ENCODE measurements at places on chromosomes 3 and 15.
A peak's percentile ranks its signal among the peaks of the same experiment; 100 is the strongest.

- DNase-seq = no peak
Measured at GRCh38 chr3:145971186-145971585, 189.8 kb downstream of the PLOD2 start.

DNA sequence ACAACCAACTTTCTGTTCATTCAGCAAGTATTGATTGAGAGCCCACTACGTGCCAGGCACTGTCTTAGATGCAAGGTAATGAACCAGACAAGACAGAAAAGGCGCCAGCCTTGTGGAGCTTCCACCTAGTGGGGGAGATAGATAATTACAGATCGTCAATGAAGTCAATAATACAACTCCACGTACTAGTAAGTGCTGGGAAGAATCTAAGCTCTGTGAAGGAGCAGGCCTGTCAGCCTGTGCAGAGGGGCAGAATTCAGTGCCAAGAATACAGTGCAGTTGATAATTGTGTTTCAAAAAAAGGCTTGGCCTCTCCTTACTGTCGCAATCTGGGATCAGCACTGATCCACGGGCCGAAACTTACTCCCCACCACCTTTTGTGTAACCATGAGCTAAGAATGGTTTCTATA is 186.3 kb downstream of the FEZF2 start:
- DNase-seq = no peak

DNA sequence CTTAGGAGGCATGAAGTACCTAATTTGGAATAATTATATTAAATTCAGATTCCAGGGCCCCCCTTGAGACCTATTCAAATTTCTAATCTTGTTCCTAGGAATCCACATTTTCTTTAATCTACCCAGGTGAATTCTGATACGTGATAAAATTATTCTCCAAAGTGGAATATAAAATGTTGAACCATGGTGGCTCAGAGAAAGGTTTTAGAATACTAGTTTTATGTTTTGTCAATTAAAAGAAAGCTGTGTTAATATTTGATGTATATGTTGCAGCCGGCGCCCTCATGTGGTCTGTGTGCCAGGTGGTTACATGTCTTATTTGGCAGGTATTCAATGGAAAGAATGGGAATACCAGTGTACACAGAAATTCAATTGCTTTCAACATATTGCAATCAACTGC is 321.8 kb downstream of the FEZF2 start:
- DNase-seq = no peak

GRCh38 chr3:49098429-49098828 is 4.6 kb upstream of the QRICH1 start:
- no peak for DNase-seq

DNA sequence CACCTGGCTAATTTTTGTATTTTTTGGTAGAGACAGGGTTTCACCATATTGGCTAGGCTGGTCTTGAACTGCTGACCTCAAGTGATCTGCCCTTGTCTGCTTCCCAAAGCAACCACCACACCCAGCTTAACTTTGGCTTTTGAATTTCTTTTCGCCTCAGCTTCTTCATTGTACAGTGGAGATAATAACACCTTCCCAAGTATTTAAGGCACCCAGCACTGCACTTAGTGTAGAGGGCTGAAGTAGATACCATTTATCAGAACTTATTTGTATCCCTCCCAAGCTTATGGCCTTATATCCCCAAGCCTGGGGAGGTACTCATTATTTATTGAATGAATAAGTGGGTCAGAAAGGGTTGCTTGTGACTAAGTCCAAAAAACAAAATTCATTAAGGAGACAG is 2.3 kb downstream of the SQOR start:
- DNase-seq = no peak

GRCh38 chr15:76147906-76148570 is 88.3 kb downstream of the TMEM266 start:
- DNase-seq = peak; percentile 73

- no peak for DNase-seq
Measured at GRCh38 chr3:186843039-186843432, 526 bp downstream of the ADIPOQ start.

GRCh38 chr3:74295479-74295878 is 319.0 kb downstream of the CNTN3 start:
- DNase-seq = no peak

DNA sequence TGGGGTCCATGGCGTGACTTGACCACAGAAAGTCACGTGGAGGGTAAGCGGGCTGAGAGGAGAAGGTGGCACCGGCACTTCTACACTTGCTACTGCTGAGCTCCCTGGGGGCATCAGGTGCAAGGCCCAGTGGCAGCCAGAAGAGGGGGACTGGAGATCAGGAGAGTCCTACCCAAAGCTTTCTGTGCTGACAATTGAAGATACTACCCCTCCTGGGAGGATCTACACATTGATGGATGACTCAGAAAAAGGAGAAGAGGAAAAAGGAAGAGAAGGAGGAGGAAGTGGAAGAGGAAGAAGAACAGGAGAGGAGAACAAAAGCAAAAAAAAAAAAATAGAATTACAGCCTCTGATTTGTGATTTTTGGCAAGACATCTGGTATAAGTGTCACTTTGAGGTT is 41.2 kb downstream of the MYO5C start:
- no peak for DNase-seq

- no peak for DNase-seq
Measured at GRCh38 chr3:157347577-157348303, 88.9 kb upstream of the PTX3 start.

GRCh38 chr3:12506201-12506709 is 22.0 kb downstream of the TSEN2 start:
- no peak for DNase-seq

- no peak for DNase-seq
Measured at GRCh38 chr15:31032961-31033371, 41.5 kb upstream of the MTMR10 start.

- no peak for DNase-seq
Measured at GRCh38 chr3:127413318-127413673, 125.5 kb upstream of the PRR20G start.

- peak; percentile 42 for DNase-seq
Measured at GRCh38 chr3:161423911-161424522, 52.7 kb upstream of the SPTSSB start.

DNA sequence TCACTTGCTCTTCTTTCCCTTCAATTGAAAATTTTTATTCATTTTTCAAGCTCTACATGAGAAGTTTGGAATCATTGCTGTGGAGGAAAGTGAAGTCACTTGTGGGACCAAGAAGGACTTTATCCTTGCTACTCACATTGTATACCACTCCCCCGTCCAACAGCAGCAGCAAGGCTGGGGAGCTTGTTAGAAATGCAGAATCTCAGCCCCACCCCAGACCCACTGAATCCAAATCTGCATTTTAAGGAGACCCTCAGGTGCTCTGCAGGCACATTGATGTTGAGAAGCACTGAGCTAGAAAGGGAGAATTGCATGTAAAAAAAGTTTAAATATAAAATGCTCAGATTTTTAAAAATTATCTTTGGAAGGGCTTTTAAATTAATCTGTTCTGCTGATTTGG is 202.3 kb upstream of the MRPL3 start:
- DNase-seq = no peak

DNA sequence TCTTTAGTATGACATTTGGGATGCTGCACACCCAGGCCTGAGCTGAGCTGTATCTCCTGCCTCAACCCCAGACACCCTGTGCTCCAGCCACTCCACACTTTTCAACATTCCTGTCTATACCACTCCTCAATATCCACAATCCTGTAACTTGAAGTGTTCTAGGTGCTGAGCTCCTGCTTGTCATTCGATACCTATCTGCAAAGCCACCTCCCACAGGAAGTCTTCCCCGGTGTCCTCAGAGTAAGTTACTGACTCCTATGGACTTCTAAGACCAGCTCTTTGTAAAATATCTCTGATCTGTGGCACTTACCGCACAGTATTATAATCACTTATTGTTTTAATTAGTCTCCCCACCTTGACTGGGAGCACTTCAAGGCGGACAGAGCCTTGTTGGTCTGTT is 1.2 kb upstream of the CAV3 start:
- no peak for DNase-seq

- peak; percentile 19 for DNase-seq
Measured at GRCh38 chr3:120052225-120052624, 42.0 kb downstream of the GSK3B start.

- DNase-seq = no peak
Measured at GRCh38 chr3:63753995-63754394, 65.1 kb upstream of the C3orf49 start.

GRCh38 chr15:52171386-52171785 is 19.8 kb downstream of the GNB5 start:
- peak; percentile 19 for DNase-seq

DNA sequence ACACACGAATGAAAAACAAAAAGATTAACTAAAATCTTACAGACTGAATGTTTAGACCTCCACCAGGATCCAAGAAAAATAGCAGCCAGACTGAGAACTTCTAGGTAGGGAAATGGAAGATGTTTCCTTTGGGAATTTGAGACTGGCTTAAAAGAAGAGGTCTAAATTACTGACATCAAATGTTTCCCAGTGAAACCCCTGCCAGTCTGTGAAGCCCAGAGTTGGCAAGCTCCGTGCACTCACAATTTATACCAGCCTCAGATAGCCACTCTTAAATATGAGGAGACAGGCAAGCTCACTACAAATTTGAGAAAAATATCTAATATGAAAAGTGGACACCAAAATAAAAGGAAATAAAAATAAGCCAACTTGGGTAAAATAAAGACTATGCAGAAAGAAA is 700.5 kb upstream of the ZNF385D start:
- DNase-seq = no peak

- no peak for DNase-seq
Measured at GRCh38 chr3:147002721-147003120, 397.6 kb upstream of the PLSCR5 start.

DNA sequence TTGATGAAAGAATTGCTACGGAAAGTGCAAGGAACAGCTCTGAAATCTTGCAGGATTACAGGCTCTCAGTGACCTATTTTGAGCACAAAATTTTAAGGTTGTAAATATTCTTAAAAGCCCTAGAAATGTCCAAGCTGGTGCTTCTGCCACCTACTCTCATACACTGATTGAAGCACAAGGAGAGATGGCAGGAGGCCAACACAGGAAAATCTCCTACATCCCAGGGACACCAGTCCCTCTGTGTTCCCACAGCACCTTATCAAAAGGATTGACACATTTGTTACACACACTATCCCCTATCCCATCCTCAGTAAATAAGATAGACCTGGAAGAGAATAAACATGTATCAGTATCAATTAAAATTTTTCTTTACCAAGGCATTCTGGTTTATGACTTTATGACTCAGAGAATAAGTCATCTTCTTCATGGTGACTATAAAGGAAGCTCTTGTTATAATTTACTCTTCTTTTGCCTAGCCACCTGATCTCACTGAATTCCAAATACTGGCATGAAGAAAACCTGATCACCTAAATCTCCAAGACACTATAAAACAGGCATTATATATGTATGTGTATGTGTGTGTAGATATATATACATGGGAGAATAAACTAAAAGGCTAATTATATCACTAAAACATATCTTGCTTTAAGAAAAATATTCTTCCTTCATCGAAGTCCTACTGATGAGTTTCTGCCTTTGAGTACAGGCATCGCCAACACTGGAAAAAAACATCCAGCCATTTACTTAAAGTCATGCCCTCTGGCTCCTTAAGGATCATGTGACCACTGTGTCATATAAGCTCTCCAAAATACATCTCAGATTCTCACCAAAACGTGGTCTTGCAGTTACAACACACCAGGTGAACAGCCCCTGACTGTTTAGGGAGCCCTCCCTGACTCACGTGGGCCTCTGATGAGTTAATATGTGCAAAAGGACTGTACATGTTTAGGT is 208.1 kb upstream of the NR2F2 start:
- DNase-seq = no peak

GRCh38 chr3:148882288-148882687 is 17.2 kb downstream of the CPA3 start:
- no peak for DNase-seq

DNA sequence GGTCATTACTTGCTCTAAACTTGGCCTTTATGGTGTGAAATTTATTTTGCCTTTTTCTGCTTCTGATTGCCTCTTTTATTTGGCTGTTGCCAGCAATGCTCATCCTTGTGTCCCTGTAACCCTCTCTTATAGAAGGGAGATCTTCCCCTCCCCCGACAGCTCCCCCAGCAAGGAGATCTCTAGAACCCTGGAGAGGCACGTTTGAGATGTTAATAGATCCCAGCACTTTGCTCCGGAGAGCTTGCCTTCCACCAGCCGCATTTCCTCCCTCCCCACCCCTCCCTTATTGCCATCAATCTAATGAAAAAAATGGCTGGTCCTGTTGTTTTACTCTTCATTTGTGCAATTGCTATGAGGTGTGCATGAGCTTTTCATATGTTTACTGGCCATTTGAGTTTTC is 18.2 kb downstream of the TRIM71 start:
- no peak for DNase-seq

- DNase-seq = no peak
Measured at GRCh38 chr15:99252326-99252725, 1.0 kb downstream of the LRRC28 start.

GRCh38 chr15:60344461-60344860 is 53.3 kb downstream of the ANXA2 start:
- DNase-seq = no peak

DNA sequence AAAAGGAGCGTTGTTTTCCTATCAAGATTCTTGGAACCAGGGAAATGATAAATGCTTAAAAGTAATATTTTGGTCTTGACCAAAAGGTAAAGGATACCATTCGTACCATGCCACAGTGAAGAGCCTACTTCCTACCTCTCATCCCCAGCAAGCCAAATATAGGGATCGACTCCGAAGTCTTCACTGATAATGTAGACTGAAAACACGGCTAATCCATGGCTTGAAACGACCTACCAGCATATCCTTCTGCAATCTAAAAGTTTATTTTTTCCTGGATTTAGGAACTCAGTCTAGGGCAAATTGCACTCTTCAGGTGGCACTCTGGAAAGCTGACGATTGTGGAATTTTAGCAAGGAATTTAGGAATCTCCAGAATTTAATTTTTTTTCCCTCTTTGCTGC is 1.9 kb upstream of the SEMA6D start:
- no peak for DNase-seq

DNA sequence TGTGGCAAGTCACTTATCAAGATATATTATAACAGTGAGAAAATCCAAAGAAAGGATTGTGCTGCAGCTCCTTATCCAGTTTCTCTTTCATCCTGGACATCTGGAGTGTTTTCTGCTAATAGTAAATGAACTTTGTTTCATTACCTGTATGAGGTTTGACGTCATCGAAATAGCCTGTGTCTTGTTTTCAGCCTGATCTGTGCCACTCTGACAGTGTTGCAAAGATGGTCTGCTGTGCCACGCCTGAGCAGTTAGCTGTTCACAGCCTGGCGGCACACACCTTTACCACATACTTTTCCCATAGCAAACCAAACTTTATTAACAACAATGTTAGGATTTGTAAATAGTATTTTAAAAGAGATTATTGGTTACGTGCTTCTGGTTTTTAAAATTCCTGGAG is 34.0 kb downstream of the YEATS2 start:
- DNase-seq = no peak

GRCh38 chr3:132116601-132117000 is 81.8 kb upstream of the CPNE4 start:
- no peak for DNase-seq
